ENCODE measurements at places on chromosomes 2 and 18. TPM values are rescaled to one million over a fixed set of nuclear protein-coding genes. Genes with fewer than 3 reads are reported as not detected.

- H3K4me3 ChIP-seq: no peak overlapping the region
- H3K4me1 ChIP-seq: peaks cover 6% of the 10 kb centered on the region
- peaks cover 5% of the 10 kb centered on the region for H3K27me3 ChIP-seq
- H3K36me3 ChIP-seq: peaks cover 40% of the 10 kb centered on the region
Observed at GRCh38 chr18:48668466-48669179, 129.8 kb downstream of the CTIF start.

GRCh38 chr2:45813003-45813941 lies 161.8 kb downstream of the PRKCE start:
- H3K27me3 ChIP-seq: peaks cover 4% of the 10 kb centered on the region
- no peak for DNase-seq
- H3K4me3 ChIP-seq: no peak overlapping the region
- H3K27ac ChIP-seq: peak overlapping the region; percentile 86
- no peaks in the 10 kb centered on the region for H3K36me3 ChIP-seq

The L3MBTL4 gene
- total RNA-seq: 0.56 TPM

DNA sequence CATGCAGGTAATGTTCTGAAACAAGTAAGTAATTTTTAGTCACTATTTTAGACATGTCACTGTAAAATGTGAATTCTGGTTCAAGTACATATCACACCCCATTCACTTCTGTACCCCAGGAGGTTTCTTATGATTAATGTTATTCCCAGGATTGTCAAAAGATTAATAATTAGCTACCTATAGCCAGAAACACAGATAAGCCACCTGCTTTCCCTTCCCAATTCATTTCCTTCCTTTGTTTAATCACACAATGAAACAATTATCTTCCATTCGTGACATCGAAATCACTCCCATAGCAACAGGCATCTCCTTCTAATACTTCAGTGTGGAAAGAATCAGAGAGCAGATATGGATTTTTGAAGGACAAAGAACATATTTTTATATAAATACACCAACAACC lies 1650.3 kb upstream of the CELF4 start:
- H3K27ac ChIP-seq: peak overlapping the region; percentile 94
- H3K4me1 ChIP-seq: peaks cover 17% of the 10 kb centered on the region
- H3K36me3 ChIP-seq: no peaks in the 10 kb centered on the region
- no peaks in the 10 kb centered on the region for H3K27me3 ChIP-seq
- H3K4me3 ChIP-seq: no peak overlapping the region
- DNase-seq: no peak

GRCh38 chr2:75047992-75048625 lies 89.7 kb downstream of the POLE4 start:
- no peak for DNase-seq
- no peak overlapping the region for H3K27ac ChIP-seq
- no peaks in the 10 kb centered on the region for H3K4me1 ChIP-seq
- H3K36me3 ChIP-seq: no peaks in the 10 kb centered on the region

The FASTKD1 gene
- total RNA-seq: 33.7 TPM

The FSHR gene
- not detected for total RNA-seq

The RBM43 gene
- 5.7 TPM for total RNA-seq

- no peak overlapping the region for H3K27ac ChIP-seq
- no peak overlapping the region for H3K4me3 ChIP-seq
- DNase-seq: no peak
Observed at GRCh38 chr2:46963941-46964673, 48.5 kb upstream of the MCFD2 start.

The GULP1 gene
- 22.8 TPM for total RNA-seq

DNA sequence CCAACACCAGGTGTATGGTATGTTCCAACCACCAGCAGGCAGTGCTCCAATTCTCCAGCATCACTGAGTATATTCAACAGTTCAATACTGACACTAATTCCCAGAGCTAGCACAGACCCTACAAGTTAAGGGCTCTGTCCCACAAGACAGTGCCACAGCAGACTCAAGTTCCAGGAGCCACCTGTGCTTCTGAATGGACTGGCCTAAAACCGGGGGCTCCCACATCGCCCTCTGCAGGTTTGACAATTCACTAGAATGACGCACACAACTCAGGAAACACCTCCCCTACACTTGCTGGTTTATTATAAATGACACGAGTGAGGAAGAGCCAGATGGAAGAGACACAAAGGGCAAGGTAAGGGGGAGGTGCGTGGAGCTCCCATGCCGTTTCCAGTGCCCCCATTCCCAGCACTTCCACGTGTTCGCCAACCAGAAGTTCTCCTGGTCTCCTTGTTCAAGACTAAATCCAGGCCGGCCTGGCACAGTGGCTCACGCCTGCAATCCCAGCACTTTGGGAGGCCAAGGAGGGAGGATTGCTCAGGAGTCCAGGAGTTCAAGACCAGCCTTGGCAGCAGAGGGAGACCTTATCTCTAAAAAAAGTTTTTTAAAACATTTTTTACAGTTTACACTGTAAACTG lies 12.2 kb upstream of the ATP6V1B1 start:
- peaks cover 11% of the 10 kb centered on the region for H3K27me3 ChIP-seq
- no peak overlapping the region for H3K4me3 ChIP-seq
- peak; percentile 57 for DNase-seq

The CPLX4 gene
- total RNA-seq: not detected

DNA sequence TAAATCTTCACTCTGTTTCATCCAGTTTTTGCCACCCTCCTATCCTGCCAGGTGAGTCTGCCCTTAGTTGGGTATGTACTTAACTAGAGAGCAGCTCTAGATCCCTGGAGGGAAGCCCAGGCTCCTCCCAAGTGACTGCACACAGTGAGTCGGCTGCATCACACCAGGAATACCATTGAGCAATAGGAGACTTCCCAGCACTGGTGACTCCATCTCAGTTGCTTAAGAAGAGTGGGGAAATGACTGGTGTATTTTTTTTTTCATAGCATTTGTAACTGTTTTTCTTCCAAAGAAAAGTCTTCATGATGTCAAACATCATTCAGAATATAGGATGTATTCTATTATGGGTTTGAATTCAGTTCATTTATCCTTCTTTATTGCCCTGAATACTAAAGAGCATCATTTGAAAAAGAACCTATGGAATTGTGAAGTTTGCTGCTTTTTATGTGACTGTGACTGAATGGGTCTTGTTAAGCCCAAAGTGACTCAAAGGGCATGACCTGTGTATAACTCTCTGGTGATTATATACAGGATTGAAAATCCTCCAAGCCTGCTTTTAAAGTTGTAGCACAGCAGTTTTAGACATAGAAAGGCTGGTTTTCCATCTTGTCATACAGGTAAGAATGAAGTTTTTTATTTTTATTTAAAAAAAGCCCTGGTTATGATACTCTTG lies 84.3 kb downstream of the MAP3K20 start:
- peaks cover 5% of the 10 kb centered on the region for H3K4me1 ChIP-seq
- H3K4me3 ChIP-seq: no peak overlapping the region
- no peaks in the 10 kb centered on the region for H3K36me3 ChIP-seq
- H3K27ac ChIP-seq: peak overlapping the region; percentile 82

DNA sequence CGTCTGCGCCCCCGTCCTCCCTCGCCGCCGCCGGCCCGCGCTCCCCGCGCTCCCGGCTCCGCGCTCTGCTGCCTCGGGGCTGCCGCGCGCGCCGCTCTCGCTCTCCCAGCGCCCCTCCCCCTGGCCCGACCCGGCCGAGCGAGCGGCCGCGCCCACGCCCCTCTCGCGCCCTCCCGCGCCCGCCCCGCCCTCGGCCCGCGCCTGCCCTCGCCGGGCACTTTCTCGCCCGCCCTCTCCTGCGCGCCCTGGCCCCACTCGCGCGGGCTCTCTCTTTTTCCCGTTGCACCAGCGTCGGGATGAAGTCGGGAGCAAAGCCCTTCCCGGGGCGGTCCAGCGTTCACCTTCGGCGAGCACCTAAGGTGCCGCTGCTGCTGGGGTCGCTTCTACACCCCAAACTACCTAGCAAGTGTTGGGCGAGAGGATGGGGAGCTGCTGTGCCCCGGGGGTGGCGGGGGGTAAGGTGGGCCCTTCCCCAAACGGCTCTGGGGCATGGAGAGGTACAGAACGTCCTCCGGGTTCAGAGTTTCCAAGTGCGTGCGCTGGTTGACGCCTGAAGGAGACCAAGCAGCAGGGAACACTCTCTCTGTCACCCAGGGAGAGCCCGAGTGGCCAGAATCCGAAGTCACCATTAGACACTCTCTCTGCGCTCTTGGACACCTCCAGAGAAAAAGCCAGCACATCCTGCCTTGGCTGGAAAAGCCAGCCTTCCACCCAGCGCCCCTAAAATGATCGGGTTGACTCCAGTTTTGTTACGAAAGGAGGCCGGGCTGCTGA lies at the start of gene COLEC12:
Gene COLEC12, minus strand, starts transcription at position 70 of the 774 bp plus-strand sequence. CDS start 187 bp downstream, outside the sequence.
- peak; percentile 61 for DNase-seq
- peak within 1 kb of the TSS; percentile 36 for H3K27ac ChIP-seq
- H3K36me3 ChIP-seq: peaks cover 18% of the 10 kb centered on the region
- H3K4me1 ChIP-seq: peaks cover 40% of the 10 kb centered on the region
- peaks cover 20% of the 10 kb centered on the region for H3K27me3 ChIP-seq

- H3K27ac ChIP-seq: no peak overlapping the region
- no peaks in the 10 kb centered on the region for H3K27me3 ChIP-seq
- H3K4me3 ChIP-seq: no peak overlapping the region
- H3K4me1 ChIP-seq: no peaks in the 10 kb centered on the region
- no peaks in the 10 kb centered on the region for H3K36me3 ChIP-seq
Observed at GRCh38 chr2:8202132-8202531, 479.7 kb upstream of the ID2 start.

GRCh38 chr2:56040834-56041233 lies 117.3 kb upstream of the EFEMP1 start:
- H3K4me3 ChIP-seq: no peak overlapping the region
- H3K27me3 ChIP-seq: no peaks in the 10 kb centered on the region
- H3K36me3 ChIP-seq: no peaks in the 10 kb centered on the region
- H3K27ac ChIP-seq: no peak overlapping the region
- DNase-seq: no peak
- H3K4me1 ChIP-seq: peaks cover 10% of the 10 kb centered on the region

The UGT1A8 gene
- total RNA-seq: not detected

DNA sequence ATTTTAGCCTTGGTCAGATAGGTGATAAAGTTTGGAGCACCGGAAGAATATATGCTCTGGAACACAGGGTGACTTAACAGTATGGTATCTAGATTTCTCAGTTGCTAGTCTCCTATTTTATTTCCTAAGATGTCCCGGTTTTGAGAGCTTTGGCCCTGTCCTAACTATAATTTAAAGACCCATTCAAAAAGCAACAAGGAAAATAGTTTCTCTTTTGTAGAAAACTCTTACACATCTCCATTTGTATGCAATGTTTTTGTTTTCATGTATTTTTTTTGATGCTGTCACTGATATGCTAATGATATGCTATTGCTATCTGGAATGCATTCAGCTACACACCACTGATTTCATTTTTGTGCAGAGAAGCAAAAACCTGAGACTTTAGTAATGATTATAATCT lies 237.8 kb downstream of the GPD2 start:
- H3K27me3 ChIP-seq: no peaks in the 10 kb centered on the region
- H3K27ac ChIP-seq: no peak overlapping the region
- DNase-seq: no peak
- H3K4me3 ChIP-seq: no peak overlapping the region
- H3K4me1 ChIP-seq: no peaks in the 10 kb centered on the region

The CFAP65 gene
- total RNA-seq: 0.59 TPM

DNA sequence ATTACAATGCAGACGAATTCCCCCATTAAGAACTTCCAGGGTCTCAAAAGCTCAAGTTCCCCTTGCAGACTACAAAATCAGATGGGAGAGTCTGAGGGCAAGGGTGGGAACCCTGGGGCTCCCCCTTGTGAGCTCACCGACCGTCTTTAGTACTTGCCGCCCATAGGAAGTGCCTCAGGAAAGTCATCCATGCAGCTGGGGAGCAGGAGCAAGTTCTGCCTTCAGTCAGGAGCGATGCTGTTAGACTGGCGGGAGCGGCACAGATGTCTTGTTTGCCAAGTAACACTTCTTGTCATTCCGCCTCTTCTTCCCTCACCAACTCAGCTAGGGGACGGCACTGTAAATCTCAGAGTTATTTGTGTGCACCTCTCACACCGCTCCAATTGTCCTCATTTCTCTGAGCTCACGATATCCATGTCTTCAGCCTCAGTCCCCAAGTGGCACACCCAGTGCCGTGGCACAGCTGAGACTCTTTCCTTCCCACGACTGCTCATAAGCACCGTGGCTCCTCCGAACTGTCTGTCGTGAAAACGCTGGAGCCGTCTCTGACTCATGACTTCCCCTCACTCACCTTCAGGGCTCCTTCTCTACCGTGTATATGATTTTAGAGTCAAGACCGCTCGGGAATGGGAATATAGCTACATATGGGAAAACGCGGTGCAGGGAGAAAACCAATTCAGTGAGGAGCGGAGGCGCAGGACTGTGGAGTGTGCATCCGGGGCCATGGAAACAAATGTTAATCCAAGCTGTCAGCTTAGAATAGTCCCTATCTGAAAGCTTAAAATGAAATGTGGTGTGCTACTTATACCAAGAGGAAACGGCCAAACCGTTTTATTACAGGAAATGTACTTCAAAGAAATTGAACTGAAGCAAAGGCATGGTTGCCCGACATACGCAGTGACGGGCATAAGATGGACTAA lies 34.0 kb downstream of the UXS1 start:
- peaks cover 23% of the 10 kb centered on the region for H3K4me1 ChIP-seq
- H3K27ac ChIP-seq: peak overlapping the region; percentile 5
- H3K27me3 ChIP-seq: peaks cover 1% of the 10 kb centered on the region
- H3K36me3 ChIP-seq: peaks cover 27% of the 10 kb centered on the region
- H3K4me3 ChIP-seq: peak overlapping the region; percentile 17

- H3K4me3 ChIP-seq: no peak overlapping the region
- H3K4me1 ChIP-seq: no peaks in the 10 kb centered on the region
- H3K36me3 ChIP-seq: peaks cover 3% of the 10 kb centered on the region
Observed at GRCh38 chr2:72803151-72803550, 22.7 kb downstream of the EXOC6B start.

The GKN1 gene
- not detected for total RNA-seq

DNA sequence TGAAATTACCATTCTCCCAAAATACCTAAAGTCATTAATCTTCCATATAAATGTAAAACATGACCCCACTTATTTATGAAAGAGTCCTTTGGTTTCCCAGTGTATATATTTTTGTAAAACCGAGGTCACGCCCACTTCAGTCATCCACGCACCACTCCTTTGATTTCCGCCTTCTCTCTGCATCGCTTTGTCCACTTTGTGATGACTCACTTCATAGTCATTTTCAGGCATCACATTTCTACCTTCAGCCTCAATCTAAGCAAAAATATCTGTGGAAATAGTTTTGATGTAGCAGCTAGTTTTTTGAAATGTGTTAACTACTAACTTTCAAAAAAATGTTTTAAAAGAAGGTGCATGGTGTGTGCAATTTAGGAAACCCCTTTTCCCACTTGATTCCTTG lies 793.5 kb upstream of the SOX11 start:
- peaks cover 8% of the 10 kb centered on the region for H3K4me1 ChIP-seq
- H3K27me3 ChIP-seq: peaks cover 2% of the 10 kb centered on the region
- H3K36me3 ChIP-seq: no peaks in the 10 kb centered on the region
- no peak overlapping the region for H3K4me3 ChIP-seq

DNA sequence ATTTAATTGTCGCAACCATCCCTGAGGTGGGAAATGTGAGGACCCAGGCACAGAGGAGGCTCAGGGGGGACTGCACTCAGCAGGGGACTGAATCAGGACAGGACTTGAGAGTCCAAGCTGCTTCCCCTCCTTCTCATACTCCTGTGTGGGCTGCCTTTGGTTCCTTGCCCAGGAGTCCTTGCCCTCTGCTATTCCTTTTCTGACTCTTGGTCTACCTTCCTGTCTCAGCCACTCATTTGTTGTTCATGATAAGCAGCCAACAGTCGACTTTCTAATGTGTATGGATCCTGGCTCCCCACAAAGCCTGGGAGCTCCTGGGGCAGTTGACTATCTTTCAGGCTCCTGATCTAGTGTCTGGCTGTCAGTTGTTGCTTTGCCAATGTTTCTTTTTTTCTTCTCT lies 28.3 kb downstream of the GATA6 start:
- H3K27ac ChIP-seq: no peak overlapping the region
- peaks cover 52% of the 10 kb centered on the region for H3K4me1 ChIP-seq
- peaks cover 4% of the 10 kb centered on the region for H3K27me3 ChIP-seq

GRCh38 chr2:23828986-23829385 lies 97.9 kb downstream of the ATAD2B start:
- no peaks in the 10 kb centered on the region for H3K36me3 ChIP-seq
- no peak overlapping the region for H3K4me3 ChIP-seq
- no peaks in the 10 kb centered on the region for H3K27me3 ChIP-seq
- H3K27ac ChIP-seq: no peak overlapping the region
- no peak for DNase-seq
- peaks cover 6% of the 10 kb centered on the region for H3K4me1 ChIP-seq

All from endothelial cell (in vitro differentiated cells).